H4 (cell line): ENCODE measurements at places on chromosomes 1 and 21. TPM values are rescaled to one million over a fixed set of nuclear protein-coding genes. Genes with fewer than 3 reads are reported as not detected.

RNF186 gene
- total RNA-seq = not detected in 2 replicates

DIO1 gene
- not detected in 2 replicates for total RNA-seq

DNA sequence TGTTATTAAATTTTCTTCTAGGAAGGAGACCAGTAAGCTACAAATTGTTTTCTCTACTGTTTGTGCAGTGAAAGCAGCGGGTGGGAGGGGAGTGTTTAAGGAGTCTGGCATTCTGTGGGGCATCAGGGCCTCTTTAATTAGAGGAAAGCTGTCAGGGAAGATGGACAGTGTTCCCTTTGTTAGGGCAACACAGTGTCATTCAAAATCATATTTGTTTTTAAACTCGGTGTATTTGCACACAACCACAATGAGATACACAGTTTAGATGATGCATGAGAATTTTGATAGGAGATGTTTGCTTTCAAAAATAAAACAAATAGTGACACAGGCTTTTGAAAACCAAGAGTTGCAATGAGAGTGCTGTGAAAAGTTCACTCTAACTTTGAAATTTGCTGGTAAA, 15.1 kb upstream of the ST6GALNAC3 start:
- DNase-seq = no peak

ARHGEF19 gene
- 3.7 and 10.6 TPM in 2 replicates for total RNA-seq

LIN9 gene
- 7.9 and 10.7 TPM in 2 replicates for total RNA-seq

GRCh38 chr1:4083231-4084047, 183.4 kb upstream of the C1orf174 start:
- DNase-seq = no peak

OR10J1 gene
- not detected in 2 replicates for total RNA-seq

DNA sequence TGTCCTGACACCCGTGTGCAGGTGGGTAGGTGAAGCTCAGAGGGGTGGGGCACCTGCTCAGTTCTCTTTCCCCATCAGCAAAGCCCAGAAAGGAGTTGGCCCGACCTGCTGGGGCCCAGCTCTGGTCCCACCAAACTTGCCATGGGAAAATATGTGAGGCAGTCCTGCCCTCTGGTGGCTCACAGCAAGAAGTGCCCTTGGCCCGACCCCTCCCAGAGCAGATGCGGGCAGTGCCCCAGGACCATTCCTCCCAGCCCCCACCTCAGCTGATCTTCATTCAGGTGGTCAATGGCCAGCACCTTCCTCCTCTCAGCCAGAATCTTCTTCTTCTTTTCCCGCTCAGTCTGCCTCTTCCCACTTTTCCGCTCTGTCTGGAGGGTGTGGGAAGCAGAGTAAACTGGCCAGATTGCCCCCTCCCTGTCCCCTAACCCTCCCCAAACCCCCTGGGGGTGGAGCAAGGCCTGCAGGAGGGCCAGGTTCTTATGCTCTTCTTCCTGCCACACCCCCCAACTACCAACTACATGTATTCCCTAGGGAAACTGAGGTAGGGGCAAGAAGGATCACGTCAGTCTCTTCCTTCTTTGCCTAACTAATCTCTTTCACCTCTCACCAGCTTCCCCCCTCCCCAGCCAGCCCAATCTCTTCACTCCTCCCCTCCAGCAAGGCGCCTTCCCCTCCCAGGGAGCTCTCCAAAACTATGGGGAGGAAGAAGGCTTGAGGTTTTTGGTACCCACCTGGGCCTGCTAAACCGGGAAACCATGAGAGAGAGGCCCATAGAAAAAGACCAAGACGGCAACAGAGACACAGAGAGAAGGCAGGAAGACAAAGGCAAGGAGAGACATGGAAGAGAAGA, 15.6 kb downstream of the TNNT2 start:
- DNase-seq = peak; percentile 45

DNA sequence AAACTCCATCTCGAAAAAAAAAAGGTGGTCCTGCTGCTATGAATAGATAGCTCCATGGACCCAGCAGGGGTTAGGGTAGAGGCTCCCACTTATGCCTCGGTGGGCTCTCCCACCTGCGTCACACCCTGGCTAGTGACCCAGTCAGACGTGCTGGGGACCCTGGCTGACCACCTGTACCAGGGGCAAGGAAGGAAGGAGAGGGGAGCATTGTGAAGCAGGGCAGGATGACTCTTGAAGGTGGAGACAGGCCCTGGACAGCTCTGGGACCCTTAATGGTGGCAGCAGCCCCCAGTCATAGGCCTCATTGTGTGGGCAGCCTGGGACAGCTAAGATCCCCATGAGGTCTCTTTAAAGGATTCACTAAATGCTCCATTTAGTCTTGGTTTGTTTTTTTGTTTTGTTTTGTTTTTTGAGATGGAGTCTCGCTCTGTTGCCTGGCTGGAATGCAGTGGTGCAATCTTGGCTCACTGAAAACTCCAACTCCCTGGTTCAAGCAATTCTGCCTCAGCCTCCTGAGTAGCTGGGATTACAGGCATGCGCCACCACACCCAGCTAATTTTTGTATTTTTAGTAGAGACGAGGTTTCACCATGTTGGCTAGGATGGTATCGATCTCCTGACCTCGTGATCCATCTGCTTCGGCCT, 10.4 kb upstream of the SNAPIN start:
- no peak for DNase-seq

REN gene
- total RNA-seq = not detected in 2 replicates

GLIS1 gene
- 0.86 and 1.0 TPM in 2 replicates for total RNA-seq

TBX15 gene
- not detected in 2 replicates for total RNA-seq

- peak; percentile 64 for DNase-seq
Measured at GRCh38 chr21:33543505-33544129, 779 bp downstream of the SON start.

DNA sequence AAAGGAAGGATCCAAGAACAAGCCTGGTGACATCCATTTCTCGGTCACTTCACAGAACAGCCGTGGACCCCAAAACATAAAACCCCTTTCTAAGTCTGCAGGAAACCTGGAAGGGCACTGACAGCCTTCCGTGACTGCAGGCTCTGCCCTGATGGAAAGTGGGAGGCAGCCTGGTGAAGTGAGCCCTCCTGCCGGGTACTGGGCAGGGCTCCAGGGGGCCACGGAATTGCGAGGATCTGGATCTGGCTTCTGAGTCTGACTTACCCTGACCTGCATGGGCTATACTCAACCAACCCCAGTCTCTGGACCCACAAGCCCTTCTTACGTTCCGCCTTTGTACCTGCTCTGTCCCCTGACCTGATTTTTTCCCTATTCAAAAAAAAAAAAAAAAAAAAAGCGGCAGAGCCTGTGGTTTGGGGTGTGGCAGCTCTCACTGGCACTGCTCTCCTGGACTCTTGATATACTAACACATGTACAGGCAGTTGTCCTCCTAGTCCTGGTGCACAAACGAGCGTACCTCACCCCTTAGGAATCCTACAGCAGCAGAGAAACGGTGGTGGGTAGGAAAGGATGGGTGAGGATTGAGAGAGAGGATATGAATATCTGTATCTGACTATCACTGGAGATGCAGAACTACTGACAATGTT, 82.9 kb downstream of the BEND5 start:
- DNase-seq = peak; percentile 30
